ENCODE measurements at places on chromosomes 13 and 19.
A peak's percentile ranks its signal among the peaks of the same experiment; 100 is the strongest.

DNA sequence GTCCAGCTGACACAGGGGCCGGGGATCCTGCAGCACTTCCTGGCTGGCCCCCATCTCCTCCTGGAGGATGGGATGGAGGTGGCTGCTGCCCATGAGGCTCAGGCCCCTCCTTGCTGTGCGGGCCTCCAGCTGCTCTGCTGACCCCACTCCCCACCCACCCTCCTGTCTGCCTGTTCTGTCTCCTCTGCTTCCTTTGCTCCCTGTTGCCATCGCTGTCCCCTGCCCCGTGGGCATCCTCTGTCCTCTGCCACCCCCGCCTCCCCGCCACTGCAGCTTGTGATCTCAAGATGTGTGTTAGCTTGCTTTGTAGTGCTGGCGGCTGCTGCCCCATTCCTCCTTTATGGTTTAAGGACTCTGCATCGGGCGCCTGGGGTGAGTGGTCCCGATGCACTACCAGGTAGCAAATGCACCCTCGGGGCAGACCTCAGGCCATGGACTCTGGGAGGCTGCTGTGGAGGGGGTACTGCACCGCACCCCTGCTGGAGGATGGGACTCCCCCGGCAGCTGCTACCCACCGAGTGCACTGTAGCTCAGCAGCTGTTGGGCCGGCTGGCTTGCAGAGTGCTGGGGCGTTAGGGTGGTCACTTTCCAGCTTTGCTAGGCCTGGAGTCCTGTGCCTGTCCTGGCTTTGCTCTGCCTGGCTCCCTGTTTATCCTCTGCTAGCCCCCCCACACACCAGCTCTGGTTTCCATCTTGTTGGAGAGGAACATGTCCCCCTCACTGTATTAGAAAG is 15.8 kb upstream of the C19orf33 start:
- no peak for DNase-seq

DNA sequence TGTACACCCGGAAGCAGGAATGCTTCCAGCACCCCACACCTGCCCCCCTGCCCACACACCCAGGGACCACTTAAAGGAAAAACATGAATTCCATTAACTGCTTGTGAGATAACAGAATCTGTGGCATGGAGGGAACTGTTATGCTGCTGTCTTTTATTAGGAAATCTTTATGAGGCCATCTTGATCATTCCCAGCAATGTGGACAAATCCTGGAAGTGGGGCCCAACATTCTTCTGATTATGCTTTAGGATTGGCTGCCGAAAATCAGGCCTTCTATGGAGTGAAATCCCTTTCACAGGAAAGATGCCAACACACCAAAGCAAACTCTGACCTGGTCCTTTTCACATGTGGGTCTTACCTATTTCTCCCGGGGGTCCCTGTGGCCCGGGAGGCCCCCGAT is 114.5 kb downstream of the COL4A1 start:
- no peak for DNase-seq

- no peak for DNase-seq
Measured at GRCh38 chr13:29196409-29197074, 376.4 kb downstream of the MTUS2 start.

DNA sequence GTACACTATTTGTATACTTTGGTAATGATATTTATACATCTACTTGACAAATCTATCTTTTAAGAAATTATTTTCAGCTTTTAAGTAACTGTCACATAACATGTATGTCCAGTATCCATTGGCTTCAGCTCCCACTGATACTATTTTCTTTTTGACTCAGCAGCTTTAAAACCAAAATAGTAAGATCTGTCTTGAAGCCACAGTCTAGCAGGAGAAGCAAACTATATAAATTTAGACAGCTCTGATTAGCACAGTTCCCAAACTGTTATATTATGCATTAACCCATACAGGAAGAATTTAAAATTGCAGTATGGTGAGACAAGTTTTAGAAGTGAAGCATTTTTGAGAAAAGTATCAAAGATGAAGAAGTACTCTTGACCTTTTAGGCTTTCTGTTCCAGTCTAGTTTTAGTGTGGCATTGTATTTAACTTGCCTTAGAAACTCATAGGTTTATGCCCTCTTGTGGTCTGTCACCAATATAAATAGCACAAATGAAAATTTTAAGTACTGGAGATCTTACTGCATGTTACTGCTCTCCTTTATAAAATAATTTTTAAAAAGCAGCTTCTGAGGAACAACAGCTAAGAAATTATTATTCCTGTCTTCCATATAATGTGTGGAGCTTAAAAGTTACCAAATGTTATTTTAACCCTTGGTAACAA is 24.7 kb downstream of the URI1 start:
- no peak for DNase-seq

GRCh38 chr13:49213997-49214916 is 5.9 kb upstream of the MLNR start:
- peak; percentile 34 for DNase-seq

- peak; percentile 24 for DNase-seq
Measured at GRCh38 chr13:20428666-20429644, 96.7 kb downstream of the CRYL1 start.

- DNase-seq, result no peak
Measured at GRCh38 chr13:97390941-97391600, 42.9 kb upstream of the RAP2A start.

GRCh38 chr19:13195678-13196077 is 45.5 kb downstream of the IER2 start:
- DNase-seq, result no peak

- DNase-seq, result no peak
Measured at GRCh38 chr19:29772696-29773095, 39.1 kb upstream of the CCNE1 start.

DNA sequence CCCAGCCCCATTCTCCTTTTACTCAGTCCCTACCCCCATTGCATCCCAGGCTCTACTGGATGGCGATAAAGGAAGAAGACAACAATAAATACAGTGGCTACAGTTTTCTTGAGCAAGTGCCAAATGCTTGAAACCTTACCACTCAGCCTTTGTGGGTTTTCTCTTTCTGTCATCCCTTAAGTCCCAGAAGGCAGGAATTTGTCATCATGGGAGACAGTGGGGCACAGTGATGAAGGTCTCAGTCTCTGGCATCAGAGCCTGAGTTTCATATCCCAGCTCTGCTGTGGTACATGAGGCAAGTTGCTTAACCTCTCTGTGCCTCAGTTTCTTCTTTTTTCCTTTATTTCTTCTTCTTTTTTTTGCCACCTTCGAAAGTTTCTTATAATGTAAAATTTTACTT is 5.1 kb upstream of the COMP start:
- no peak for DNase-seq

GRCh38 chr19:31641591-31641990 is 292.4 kb upstream of the TSHZ3 start:
- DNase-seq, result no peak

DNA sequence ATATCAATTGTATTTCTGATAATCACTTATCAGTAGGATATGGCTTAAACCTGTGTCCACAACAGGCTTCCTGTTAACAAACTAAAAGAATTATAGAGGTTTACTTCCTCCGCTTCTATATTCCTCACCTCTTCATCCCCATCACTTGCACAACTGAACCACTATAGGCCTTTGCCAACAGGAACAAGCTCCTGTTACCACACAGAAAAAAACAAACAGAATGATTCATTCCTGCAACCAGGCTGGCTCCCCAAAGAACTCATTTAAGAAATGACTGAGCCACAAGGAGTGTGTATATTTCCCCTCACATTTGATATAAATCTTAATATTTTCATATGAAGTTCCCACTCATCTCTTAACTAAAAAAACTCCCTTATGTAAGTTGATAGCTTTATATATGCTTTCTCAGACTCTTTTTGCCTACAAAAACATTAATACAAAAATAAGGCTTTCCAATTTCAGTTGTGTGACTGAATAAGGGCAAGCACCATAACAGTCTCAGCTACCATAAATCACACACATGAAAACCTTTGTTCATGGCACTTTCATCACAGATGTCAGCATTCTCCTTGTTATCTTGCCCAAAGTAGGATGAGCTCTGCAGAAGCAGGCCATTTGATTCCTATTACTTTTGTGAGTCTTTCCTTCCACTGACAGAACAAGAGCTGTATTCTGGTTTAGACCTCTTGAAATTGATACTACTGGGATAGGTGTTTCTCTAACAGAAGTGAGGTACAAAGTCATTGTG is 366.8 kb downstream of the SLITRK1 start:
- DNase-seq, result peak; percentile 65

GRCh38 chr13:104773775-104774174 is 1707.6 kb upstream of the SLC10A2 start:
- peak; percentile 32 for DNase-seq

DNA sequence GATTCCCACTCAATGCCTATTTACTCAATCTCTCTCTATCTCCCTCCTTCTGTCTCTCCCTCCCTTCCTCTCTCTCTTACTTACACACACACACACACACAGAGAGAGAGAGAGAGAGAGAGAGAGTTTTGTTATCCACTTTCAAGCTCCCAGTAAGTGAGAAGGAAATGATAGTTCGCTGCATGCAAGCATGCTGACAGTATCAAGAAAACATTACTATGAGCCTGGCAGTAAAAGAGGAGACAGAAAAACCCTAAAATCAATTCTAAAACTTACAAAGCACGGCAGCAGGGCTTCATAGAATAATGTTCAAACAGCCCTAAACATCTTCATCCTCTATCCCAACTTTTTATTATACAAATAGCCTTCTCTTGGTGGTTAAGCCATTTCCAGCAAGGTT is 171.9 kb downstream of the FOXO1 start:
- no peak for DNase-seq

- DNase-seq, result peak; percentile 73
Measured at GRCh38 chr13:74134777-74135325, 647 bp upstream of the KLF12 start.

GRCh38 chr19:28642787-28643683 is 569.9 kb downstream of the UQCRFS1 start:
- DNase-seq, result no peak

- DNase-seq, result peak; percentile 39
Measured at GRCh38 chr19:18940769-18941627, at the start of gene HOMER3. Gene HOMER3, minus strand, starts transcription at chr19:18941217. Its CDS starts 2,235 bp downstream, at chr19:18938982.

DNA sequence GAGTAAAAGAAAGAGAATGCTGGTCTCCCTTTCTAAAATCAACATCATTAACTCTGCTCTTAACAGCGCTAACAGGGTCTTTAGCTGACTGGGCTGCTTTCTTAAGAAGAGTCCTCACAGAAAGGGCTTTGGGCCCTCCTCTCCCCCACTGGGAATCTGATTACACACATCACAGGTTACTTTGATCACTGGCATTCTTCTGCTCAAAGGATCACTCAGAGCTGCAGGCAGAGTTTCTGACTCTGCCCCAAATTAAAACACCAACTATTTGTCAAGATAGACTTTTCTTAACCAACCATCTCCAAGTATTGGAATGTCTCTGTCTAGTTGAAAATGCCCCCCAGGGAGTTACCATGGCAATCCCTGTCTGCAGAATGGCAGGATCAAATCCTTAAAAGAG is 31.1 kb upstream of the SIAH3 start:
- DNase-seq, result no peak

Data from foreskin fibroblast (primary cell).